ENCODE measurements at places on chromosomes 5 and 9.
A peak's percentile ranks its signal among the peaks of the same experiment; 100 is the strongest.

GRCh38 chr9:38708759-38709158 lies 11.2 kb downstream of the FAM240B start:
- DNase-seq: no peak

GRCh38 chr5:57262541-57262940 lies 88.7 kb downstream of the GPBP1 start:
- no peak for DNase-seq

- DNase-seq: no peak
Observed at GRCh38 chr9:106616026-106616425, 246.9 kb upstream of the ZNF462 start.

GRCh38 chr9:6184749-6185645 lies 30.6 kb upstream of the IL33 start:
- DNase-seq: peak; percentile 87
